ENCODE measurements at places on chromosomes 1 and 21.

DNA sequence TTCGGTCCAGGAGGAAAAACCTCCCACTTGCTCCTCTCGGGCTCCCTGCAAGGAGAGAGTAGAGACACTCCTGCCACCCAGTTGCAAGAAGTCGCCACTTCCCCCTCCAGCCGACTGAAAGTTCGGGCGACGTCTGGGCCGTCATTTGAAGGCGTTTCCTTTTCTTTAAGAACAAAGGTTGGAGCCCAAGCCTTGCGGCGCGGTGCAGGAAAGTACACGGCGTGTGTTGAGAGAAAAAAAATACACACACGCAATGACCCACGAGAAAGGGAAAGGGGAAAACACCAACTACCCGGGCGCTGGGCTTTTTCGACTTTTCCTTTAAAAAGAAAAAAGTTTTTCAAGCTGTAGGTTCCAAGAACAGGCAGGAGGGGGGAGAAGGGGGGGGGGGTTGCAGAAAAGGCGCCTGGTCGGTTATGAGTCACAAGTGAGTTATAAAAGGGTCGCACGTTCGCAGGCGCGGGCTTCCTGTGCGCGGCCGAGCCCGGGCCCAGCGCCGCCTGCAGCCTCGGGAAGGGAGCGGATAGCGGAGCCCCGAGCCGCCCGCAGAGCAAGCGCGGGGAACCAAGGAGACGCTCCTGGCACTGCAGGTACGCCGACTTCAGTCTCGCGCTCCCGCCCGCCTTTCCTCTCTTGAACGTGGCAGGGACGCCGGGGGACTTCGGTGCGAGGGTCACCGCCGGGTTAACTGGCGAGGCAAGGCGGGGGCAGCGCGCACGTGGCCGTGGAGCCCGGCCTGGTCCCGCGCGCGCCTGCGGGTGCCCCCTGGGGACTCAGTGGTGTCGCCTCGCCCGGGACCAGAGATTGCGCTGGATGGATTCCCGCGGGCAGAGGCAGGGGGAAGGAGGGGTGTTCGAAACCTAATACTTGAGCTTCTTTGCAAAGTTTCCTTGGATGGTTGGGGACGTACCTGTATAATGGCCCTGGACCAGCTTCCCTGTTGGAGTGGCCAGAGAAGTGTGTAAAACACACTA is 45.3 kb downstream of the MRPL39 start:
- DNase-seq: peak; percentile 59

- DNase-seq: no peak
Measured at GRCh38 chr1:225366552-225366951, 61.3 kb downstream of the LBR start.

- no peak for DNase-seq
Measured at GRCh38 chr1:2003541-2004131, at the start of gene CFAP74. Gene CFAP74, minus strand, starts transcription at chr1:2003786. Its CDS starts 12,830 bp downstream, at chr1:1990956.

GRCh38 chr1:193348769-193349535 is 162.5 kb upstream of the B3GALT2 start:
- no peak for DNase-seq

DNA sequence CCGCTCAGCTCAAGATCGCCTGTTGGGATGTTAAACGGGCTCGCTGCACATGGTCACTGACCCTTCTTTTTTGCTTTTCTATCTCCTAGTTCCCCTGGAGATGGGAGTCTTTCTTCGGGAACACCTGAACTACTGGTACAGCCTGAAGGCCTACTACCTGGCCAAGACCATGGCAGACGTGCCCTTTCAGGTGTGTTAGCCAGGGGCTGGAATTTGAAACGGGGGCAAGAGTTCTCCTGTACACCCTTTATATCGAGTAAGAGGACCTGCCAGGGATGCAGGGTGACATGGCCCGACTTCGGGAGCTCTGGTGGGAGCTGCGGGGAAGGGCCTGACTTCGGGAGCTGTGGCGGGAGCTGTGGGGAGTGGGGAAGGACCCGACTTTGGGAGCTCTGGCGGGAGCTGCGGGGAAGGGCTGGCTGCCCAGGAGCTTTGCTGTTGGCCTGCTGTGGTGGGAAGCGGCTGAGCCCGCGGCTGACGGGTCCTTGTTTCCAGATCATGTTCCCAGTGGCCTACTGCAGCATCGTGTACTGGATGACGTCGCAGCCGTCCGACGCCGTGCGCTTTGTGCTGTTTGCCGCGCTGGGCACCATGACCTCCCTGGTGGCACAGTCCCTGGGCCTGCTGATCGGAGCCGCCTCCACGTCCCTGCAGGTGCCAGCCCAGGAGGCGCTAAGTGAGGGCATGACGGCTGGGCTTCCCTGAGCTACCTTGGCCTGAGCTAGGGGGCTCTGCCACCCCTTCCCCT is 24.0 kb downstream of the TFF3 start:
- DNase-seq: no peak

- DNase-seq: no peak
Measured at GRCh38 chr1:147246044-147246690, 3.7 kb downstream of the CHD1L start.

GRCh38 chr21:39012326-39013230 is 170.7 kb downstream of the PSMG1 start:
- no peak for DNase-seq

- DNase-seq: peak; percentile 96
Measured at GRCh38 chr1:28172713-28173150, 3.8 kb downstream of the PTAFR start.

DNA sequence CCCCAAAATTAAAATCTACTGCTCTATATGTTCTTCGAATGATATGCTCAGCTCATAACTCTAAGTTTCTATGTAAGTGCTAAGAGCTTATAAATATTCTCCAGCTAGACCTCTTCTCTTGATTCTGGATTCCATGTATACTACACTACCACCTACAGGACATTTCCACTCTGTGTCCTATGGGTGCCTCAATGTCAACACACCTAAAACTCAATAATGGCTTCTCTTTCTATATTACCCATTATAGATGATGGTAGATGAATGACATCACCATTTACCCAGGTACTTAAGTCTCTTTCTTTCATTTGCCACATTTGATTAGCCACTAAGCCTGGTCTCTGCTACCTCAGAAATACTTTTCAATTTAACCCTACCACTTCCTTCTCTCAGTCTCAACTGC is 41.3 kb downstream of the TBX19 start:
- no peak for DNase-seq
